ENCODE measurements at places on chromosomes 11 and 22. TPM values are rescaled to one million over a fixed set of nuclear protein-coding genes. Genes with fewer than 3 reads are reported as not detected.

GRCh38 chr11:78219493-78220217 is 30.9 kb downstream of the USP35 start:
- DNase-seq: no peak

DNA sequence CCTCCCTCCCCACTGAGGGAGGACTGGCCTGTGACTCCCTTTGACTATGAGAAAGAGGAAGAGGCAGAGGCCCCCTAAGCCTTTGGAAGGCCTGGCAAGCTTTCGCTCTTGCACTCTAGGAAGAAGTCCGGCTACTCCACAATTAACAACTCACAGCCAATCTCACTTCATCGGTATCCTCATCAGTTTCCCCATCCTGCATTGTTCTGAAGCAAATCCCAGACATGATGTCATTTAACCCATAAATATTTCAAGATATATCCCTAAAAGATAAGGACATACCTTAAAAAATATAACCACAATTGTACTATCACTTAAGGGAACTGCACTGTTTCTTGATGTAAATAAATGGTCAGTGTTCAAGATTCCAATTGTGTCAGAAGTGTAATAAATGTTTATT is 63.1 kb downstream of the CWC15 start:
- no peak for DNase-seq

Gene ANGPTL5
- 6.8 TPM for total RNA-seq

Gene ART1
- total RNA-seq: not detected

Gene MS4A3
- not detected for total RNA-seq

Gene RBMXL2
- total RNA-seq: not detected
